ENCODE measurements at places on chromosomes 6 and 20.

DNA sequence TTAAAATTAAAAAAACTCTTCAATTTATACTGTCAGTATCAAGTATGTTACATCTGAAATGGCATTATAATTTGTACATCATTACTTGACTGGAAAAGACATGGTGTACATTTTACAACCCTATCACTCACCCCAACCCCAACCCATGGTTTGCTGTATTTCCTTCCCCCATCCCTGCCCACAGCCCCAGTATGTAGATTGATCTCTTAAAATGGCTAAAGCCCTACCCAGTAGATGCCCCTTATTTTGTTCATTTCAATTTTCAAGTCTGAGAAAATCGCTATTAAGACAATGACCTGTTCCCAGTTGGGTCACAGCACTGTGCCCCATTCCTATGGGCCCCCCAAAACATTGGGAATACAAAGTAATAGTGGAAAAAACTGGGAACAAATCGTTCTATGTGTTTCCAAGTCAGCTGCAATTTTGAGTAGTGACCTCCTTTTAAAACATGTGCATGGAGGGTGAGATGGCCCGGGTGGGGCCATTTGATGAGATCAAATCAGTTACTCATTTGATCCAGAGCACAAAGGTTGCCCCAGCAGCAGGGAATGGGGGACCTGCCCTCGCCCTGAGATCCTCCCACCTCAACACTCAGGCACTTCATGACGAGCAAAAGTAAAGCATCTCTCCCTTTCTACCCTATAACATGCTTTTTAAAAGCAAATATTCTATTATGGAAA, 13.3 kb downstream of the EZR start:
- no peak for DNase-seq

DNA sequence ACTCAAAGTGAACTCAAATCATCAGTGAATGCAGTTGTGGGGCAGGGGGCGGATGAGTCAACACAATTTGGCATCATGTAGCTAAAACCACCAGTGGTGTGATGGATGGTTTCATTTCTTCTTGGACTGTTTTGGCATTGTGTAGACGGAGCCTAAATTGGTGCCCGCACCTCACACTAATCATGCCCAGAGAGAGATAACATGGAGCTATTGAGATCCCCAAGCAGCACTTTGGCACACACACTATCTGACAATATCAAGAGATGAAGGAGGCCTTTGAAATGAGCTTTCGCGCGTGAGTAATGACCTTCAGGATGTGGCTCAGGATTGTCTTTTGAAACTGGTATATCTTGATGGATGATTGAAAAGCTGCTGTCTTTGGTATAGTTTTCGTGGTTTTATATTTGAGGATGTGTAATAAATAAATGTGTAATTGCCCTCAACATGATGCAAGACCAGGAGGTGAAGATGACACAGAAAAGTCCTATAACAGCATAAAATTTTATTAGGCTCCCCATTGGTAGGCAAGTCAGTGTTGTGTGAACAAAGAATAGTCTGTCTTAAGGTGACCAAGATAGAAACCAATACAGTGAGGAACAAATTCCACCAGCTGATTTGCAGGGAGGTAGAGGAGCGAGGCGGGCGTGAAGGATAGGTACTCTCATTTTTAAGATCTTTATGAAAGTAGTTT, 174.2 kb downstream of the TSHZ2 start:
- peak; percentile 68 for DNase-seq

- no peak for DNase-seq
Observed at GRCh38 chr6:111411046-111411445, 72.0 kb downstream of the REV3L start.

GRCh38 chr6:158892266-158892665, 73.1 kb upstream of the EZR start:
- no peak for DNase-seq

- no peak for DNase-seq
Observed at GRCh38 chr6:89034586-89035251, 45.8 kb upstream of the PNRC1 start.

DNA sequence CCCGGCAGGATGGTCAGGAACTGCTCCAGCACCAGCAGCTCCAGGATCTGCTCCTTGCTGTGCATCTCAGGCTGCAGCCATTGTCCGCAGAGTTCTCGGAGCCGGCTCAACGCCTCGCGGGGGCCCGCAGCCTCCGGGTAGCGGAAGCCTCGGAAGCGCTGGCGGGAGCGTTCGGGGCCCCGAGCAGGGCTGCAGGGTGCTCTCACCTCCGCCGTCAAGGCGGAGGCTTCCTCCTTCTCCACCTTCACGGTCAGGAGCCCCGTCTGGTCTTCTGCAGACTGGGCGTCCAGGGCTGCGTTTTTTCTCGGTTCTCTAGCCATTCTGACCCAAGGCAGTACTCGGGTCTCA, 434 bp downstream of the ZKSCAN4 start:
- peak; percentile 35 for DNase-seq

- DNase-seq = no peak
Observed at GRCh38 chr6:139165324-139165723, 30.4 kb downstream of the HECA start.

DNA sequence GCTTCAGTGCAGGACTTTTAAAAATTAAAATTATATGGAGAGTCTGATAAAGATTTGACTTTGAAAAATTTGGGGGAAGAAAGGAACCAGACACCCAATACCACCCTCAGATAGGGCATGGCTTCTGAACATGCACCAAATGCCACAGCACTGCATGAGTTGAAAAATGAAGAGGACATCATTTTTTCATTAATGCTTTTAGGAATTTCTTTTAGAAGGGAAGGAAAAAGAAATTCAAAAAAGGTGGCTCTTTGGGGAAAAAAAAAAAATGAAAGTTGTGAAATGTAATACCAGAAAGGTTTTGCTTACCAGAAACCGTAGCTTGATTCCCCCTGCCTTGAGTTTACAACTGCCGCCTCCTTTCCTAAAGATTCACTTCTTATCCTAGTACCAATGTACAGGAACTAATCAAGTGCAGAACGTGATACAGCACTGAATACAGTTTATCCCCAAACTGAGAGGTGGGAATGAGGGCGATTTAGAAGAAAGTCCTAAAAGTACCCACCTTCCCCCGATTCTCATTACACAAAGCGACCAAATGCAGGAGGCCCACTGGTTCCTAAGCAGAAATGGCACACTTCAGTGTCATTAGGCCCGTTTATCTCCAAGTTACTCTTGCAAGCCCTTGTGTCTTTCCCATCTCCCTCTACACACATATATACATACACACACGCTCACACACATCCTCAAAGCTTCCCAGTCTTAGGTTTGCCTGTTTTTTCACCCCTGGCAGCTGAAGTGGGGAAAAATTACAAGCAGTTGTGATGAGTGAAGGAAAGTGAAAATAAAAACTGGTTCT, 2.8 kb downstream of the PPP1R10 start:
- DNase-seq = no peak

DNA sequence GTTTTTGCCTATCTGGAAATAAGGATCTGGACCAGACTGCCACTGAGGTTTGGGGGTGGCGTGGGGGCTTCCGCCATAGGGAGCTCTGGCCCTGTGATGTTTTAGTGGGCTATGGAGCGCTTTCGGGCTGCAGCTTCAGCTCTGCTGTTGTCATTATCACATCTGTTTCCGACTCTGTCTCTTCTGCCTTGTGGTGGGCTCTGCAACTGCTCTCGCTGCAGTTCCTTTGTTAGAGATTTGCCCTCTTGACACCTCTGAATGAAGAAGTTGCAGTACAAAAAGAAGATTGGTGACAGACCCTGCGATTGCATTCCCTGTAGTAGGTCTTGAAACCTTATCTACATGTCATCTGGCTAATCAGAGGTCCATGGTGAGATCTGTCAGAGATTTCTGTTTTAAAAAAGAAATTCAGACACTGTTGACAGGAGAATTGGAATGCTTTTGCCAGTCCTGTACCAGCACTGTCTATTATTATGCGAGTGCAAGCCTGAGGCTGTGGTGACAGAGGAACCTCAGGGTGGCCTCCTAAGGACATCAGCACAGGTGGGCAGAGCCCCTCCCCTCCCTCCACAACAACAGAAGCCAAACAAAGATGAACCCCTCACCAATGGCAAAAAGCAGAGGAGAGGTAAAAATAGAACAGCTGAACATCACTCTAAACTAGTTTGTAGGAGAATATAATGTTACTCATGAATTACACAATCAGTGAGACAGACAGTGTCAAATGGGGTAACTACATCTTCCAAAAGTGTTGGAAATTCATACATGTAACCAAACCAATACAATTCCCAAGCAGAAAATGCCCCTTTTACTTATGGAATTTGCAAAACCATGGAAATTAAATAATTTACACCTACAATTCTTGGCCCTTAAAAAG, 63.5 kb upstream of the DEFB112 start:
- no peak for DNase-seq

DNA sequence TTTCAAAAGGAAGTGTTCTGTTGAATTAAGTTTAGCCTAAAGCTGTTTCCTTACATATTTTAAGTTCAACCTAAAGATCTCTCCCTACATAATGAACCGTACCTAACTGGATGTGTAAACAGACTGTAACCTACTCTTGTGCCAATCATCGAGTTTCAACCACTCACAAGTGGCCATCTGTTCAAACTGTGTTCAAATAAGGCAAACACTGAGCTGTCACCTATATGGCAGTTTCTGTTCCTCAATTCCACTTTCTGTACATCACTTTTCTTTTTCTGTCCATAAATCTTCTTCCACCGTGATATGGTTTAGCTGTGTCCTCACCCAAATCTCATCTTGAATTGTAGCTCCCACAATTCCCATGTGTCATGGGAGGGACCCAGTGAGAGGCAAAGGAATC, 428.6 kb downstream of the HACE1 start:
- no peak for DNase-seq

GRCh38 chr6:138499303-138500018, at the start of gene NHSL1:
TSS of gene NHSL1 (minus strand) at chr6:138499494. CDS start at chr6:138499290, 204 bp downstream.
- no peak for DNase-seq
